ENCODE measurements at places on chromosomes 12 and 14. TPM values are rescaled to one million over a fixed set of nuclear protein-coding genes. Genes with fewer than 3 reads are reported as not detected.

Gene GARIN6
- 0.24 TPM for total RNA-seq

Gene C14orf119
- 15.4 TPM for total RNA-seq

Gene TCTN2
- total RNA-seq = 9.9 TPM

Gene NRL
- 0.24 TPM for total RNA-seq

Gene SLC16A7
- total RNA-seq = 41.2 TPM

Gene KRT80
- total RNA-seq = not detected

Gene HOTAIR
- total RNA-seq = 12.5 TPM

Gene KRT73
- not detected for total RNA-seq

Gene TPH2
- 3.9 TPM for total RNA-seq

Gene RNASE12
- 5.8 TPM for total RNA-seq

Gene KRT3
- total RNA-seq = not detected

Gene CD163L1
- total RNA-seq = 24.8 TPM

Gene OR4E2
- 8.4 TPM for total RNA-seq

Gene FAM181A
- total RNA-seq = not detected

Gene RPL10L
- not detected for total RNA-seq

Gene ARHGAP9
- 6.7 TPM for total RNA-seq

Gene TSPAN9
- total RNA-seq = 54.4 TPM

Gene RND1
- total RNA-seq = 5.8 TPM

Gene KRT72
- total RNA-seq = 1.2 TPM

Gene RNFT2
- 0.48 TPM for total RNA-seq

Gene ACADS
- total RNA-seq = 7.7 TPM

Gene KCNMB4
- total RNA-seq = 7.9 TPM

Gene TAS2R7
- 2.9 TPM for total RNA-seq

Gene IL23A
- 6.0 TPM for total RNA-seq

Gene FAM177A1
- 68.1 TPM for total RNA-seq

Gene TOMM20L
- total RNA-seq = not detected

Gene CPNE6
- total RNA-seq = 2.4 TPM

Gene ZDHHC22
- total RNA-seq = 0.24 TPM
